ENCODE measurements at places on chromosomes 6 and 20.

GRCh38 chr6:148351309-148351708 lies 8.7 kb downstream of the SASH1 start:
- peak; percentile 12 for DNase-seq

GRCh38 chr6:145373826-145374225 lies 361.5 kb downstream of the EPM2A start:
- no peak for DNase-seq

DNA sequence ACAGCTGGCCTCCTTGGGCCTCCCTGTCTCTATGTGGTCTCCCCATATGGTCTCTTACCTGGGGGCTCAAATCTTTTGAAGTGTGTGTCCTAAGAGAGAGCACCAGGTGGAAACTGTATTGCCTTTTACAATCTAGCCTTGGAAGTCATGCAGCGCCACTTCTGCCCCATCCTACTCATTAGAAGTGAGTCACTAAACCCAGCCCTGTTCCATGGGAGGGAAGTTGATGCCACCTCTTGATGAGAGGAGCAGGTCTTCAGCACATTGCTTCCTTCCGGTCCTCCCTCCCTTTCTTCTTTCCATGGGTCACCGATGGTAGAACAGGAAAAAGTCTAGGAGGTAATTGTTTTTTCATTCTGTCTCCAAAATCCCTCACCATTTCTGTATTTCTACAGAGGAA lies 156.3 kb downstream of the FOXA2 start:
- no peak for DNase-seq

GRCh38 chr20:23083553-23084220 lies 2.4 kb downstream of the CD93 start:
- no peak for DNase-seq

DNA sequence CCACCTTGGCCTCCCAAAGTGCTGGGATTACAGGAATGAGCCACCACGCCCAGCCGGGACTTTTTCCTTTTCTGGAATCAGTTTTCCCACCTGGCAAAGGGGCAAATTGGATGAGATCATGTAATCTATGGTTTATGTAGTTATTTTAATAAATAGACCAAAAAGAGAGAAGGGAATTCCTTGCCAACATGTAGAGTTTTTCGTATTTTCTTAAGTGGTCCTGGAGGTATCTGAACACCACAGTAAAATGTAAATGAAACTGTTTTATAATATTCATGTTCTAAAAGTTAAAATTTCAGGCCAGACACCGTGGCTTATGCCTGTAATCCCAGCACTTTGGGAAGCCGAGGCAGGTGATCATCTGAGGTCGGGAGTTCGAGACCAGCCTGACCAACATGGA lies 185.1 kb upstream of the ZNF217 start:
- DNase-seq = no peak

- DNase-seq = no peak
Observed at GRCh38 chr6:49698478-49698877, 14.9 kb downstream of the CRISP2 start.

DNA sequence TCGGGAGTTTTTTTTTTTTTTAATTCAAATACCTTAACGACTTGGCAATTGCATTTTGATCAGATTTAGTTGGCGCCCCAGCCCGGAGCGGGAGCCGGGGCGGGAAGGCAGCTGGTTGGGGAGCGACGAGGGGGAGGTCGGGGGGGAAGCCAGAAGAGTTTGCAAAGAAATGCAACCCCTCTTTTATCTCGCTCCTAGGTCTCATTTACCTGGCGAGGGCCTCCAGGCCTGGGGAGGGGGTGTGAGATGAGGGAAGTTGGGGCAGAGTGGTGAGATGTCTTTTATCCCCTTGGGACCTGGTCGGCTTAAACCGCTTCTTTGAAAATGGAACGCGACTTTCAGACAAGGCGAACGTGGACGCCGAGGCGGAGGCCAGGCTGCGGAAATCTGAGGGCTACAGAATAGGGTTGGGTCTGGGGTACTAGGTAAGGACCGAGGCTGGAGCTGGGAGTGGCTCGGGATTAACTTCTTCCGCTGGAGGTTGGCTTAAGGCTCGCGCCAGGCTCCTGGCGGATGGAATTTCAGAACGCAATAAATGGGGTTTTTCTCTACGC lies 40.3 kb downstream of the NCR2 start:
- no peak for DNase-seq

DNA sequence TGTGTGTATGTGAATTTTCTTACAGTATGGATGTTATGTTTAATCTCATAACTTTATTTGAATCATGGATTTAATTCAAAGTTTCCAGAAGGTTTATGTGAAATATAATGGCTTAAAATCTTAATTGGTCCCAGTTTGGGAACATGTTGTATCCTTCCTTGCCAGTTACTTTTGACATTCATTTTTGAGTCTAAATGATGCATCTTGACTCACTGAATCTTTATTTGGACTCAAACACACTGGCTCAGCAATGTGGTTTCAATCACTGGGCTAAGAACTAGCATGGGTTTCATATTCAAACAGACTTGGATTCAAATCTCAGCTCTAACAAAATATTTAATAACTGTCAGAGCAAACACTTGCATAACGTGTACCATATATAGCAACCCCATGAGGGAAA lies 25.9 kb upstream of the TFAP2B start:
- no peak for DNase-seq

DNA sequence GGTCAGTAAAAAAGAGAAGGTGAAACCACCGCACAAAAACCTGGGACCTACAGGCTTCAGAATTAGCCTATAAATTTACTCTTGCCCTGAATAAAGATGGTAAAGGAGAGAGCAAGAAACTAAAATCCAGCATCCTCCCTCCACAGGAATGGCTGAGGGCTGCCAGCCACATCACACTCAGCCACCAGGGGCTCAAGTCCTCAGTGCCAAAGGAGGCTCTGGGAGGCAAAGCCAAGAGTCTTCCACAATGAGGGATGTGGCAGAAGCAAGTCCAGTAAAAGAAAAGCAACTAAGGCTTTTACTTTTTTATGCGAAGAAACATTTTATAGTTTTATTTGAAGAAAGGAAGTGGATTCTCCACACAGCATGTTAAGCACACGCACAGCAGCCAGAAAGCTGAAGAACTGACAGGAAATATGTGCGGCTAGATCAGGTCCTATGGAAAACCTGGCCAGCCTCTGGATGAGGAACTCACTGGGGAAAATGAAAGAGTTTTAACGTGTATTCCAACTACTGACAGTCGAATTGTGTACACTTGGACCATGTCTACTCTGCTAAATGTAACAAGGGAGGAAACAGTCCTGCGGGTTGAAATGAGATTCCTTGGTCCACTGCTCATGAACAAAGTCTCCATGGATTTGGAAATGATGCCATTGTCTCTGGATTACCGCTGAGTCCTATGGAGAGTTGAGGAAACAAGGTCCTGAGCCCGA lies 219.4 kb upstream of the SSTR4 start:
- no peak for DNase-seq

DNA sequence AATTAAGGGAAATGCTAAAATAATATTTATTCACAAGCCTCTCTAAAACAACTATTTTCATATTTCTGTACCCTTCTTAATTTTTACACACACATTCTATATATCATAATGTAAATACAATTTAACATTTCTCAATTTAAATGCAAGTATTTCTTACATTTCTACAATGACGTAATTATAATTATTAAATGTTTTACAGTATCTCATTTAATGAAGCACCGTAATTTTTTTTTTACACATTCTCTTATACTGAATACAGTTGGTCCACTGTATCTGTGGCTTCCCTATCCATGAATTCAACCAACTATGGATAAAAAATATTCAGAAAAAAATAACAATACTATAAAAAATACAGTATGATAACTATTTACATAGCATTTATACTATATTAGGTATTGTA lies 85.7 kb downstream of the AHI1 start:
- DNase-seq = no peak

- DNase-seq = no peak
Observed at GRCh38 chr6:89910902-89911240, 16.6 kb downstream of the GJA10 start.

DNA sequence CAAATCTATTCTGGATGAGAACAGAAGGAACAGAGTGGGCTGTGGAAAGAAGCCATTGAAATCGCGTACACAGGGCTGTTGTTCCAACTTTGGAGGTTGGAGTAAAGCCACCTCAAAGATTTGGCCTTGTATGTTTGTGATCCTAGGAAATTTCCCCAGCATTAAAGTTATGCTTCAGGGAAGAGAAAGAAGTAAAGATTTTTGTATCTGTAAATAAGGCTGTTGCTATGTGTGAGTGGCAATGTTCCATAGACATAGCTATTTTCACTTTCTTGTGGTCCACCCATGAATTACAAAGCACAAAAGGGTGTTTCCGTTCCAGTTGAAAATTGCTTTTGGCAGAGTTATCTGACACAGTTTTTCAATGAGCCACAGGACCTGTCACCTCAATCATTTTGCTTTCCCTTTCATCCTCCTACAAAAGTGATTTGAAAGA lies 321.3 kb downstream of the TFAP2B start:
- DNase-seq = no peak

- no peak for DNase-seq
Observed at GRCh38 chr6:15735567-15736265, 72.9 kb upstream of the DTNBP1 start.
